ENCODE measurements at places on chromosomes 2 and 18. TPM values are rescaled to one million over a fixed set of nuclear protein-coding genes. Genes with fewer than 3 reads are reported as not detected.

- DNase-seq = no peak
Measured at GRCh38 chr2:212254339-212254738, 284.3 kb downstream of the ERBB4 start.

GRCh38 chr18:24543086-24543794, 82.8 kb downstream of the HRH4 start:
- DNase-seq = no peak

Gene ZNF385B
- not detected for total RNA-seq

- no peak for DNase-seq
Measured at GRCh38 chr2:240670402-240670801, 12.3 kb downstream of the AQP12B start.

GRCh38 chr2:109644571-109645275, 30.6 kb downstream of the SOWAHC start:
- DNase-seq = no peak

DNA sequence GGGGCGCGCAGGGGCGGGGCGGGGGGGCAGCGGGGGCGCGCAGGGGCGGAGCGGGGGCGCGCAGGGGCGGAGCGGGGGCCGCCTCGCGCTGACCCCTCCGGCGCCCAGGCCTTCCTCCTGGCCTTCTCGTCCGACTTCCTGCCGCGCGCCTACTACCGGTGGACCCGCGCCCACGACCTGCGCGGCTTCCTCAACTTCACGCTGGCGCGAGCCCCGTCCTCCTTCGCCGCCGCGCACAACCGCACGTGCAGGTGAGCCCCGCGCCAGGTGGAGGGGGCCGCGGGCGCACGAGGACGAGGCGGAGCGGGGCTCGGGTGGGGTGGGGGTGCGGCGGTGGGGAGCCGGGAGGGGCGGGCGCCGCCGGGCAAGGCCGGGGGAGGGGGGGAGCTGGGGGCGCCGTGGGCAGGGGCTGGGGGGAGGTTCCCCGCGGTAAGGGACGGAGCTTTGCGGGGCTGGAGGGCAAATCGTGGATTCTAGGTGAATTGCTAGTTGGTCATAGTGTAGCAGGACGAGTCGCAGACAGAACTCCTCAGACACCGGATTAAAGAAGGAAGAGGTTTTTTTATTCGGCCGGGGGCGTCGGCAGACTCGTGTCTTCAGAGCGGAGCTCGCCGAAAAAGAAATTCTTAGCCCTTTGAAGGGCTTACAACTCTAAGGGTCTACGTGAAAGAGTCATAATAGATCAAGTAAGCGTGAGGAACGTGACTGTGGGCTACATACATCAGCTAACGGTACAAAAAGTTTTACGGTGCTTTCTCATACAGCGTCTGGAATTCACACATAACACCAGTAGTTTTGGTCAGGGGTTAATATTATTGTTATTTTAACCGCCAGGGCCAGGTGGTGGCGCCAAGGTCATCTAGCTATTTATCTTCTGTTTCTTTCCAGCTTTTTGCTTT, 29.9 kb downstream of the ANO7 start:
- DNase-seq = no peak

DNA sequence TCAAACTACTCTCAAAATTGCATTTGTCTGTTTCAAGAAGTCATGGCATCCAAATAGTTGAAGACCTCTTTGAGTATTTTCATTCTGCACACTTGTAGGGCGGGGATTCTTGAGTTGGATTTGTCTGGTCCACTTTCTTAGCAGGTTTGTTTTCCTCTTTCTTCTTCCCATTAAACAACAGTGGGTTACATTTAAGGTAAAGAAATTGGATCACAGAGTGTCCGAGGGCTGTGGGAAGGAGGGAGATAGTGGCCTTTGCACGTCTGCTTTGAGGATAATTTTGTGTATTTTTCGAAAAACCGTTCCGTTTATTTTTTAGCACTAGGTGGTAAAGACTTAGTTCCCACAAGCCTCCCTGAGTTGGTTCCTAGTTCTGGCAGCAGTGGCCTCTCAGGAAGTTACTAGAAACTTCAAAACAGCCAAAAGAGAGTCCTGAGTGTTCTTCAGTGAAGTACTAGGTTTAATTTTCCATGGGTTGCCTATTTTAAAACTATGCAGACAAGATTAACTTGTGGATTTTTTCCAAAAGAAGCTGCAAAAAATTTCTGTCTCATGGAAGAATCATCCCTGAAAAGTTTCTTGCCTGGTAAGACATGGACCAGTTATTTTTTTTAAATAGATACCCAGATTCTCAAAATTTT, 107.9 kb downstream of the CDC42EP3 start:
- DNase-seq = no peak

GRCh38 chr2:219274361-219274921, 4.7 kb upstream of the DNAJB2 start:
- DNase-seq = no peak

GRCh38 chr2:46776687-46777327, 138.8 kb downstream of the MCFD2 start:
- peak; percentile 44 for DNase-seq

DNA sequence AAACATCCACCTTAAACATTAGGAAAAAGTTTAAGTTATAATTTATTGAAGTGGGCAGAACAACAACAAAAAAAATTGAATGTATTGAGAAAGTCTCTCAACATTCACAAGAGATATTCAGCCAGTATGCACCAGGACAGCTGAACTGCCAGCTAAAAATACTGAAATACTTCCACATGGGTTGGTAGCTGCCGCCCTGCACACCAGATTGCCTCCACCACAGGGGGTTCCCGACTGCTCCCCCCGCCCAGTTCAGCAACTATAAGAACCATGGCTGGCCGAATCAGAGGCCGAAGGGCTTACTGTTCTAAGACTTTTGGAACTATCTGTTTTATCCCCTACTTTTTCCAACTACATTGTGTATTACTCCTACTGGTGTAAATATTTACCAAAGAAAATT, 150.0 kb upstream of the LRP1B start:
- DNase-seq = no peak

DNA sequence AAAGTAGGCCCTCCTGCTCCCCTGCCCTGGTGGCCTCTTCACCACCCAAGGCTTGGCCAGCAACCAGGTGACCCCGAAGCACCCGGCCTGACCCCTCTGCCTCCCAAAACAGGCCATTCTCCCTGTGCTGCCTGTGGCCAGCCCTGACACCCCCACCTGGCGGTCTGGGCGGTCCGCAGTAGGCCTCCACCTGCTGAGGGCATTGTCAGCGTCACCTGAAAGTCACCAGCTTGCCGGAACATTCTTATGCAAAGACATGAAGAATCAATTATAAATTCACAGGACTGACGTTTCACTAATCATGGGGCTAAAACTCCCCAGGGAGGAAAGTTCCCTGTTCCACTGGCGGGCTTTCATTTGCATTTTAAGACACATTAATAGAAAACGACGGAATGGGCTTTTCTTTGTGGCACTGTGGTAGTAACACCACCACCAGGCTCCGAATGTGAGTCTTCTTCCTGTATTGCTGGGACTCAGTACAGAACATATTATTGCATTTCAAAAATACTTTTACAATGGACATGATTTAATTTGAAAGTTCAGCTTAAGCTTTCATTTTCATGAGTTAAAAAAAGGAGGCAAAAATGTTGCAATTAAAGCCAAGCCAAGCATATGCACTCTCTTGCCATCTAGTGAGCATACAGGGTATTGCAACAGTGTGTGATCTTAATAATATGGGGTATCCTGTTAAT, 57.4 kb downstream of the ADI1 start:
- DNase-seq = peak; percentile 51
